Adipose tissue (tissue), 3 donors: ENCODE measurements at places on chromosomes 3 and 15. TPM values are rescaled to one million over a fixed set of nuclear protein-coding genes. Genes with fewer than 3 reads are reported as not detected.

FETUB gene
- not detected for polyA plus RNA-seq

SSUH2 gene
- 0.10 TPM for polyA plus RNA-seq

TMEM115 gene
- polyA plus RNA-seq, result 23.4 TPM

MORC1 gene
- polyA plus RNA-seq, result not detected

CHRNA7 gene
- 0.49 TPM for polyA plus RNA-seq

FBXL22 gene
- polyA plus RNA-seq, result 0.67 TPM

CDHR4 gene
- polyA plus RNA-seq, result not detected
